ENCODE measurements at places on chromosomes 4 and X.

DNA sequence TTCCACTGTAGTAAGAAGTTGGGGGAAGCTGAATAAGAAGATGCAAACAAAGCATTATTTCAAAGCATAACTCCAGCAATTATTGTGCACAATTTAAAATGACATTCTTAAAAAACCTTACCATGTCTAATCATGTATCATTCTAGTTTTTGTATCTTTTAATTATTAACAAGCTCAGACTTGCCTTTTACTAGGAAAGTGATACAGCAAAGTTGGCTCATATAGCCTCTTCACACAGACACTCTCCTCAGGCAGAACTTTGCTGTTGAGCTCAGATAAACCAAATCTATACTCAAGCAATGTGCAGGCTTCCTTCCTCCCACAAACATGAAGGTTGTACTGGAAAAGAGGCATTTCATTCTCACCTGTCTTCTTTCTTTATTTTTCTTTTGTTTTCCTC is 358.7 kb upstream of the EMCN start:
- no peak for DNase-seq

- no peak for DNase-seq
Measured at GRCh38 chr4:44446801-44447562, 1.6 kb downstream of the KCTD8 start.

DNA sequence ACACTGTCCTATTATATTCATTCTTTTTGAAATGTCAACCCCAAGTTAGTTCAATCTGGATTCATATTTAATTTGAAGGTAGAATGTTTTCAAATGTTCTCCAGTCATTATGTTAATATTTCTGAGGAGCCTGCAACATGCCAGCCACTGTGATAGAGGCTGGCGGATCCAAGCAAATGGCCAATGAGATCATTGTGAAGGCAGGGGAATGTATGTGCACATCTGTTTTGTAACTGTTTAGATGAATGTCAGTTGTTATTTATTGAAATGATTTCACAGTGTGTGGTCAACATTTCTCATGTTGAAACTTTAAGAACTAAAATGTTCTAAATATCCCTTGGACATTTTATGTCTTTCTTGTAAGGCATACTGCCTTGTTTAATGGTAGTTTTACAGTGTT is 1.6 kb downstream of the CXCL1 start:
- DNase-seq = no peak

GRCh38 chr4:88411491-88412096 is 32.9 kb downstream of the HERC6 start:
- no peak for DNase-seq

DNA sequence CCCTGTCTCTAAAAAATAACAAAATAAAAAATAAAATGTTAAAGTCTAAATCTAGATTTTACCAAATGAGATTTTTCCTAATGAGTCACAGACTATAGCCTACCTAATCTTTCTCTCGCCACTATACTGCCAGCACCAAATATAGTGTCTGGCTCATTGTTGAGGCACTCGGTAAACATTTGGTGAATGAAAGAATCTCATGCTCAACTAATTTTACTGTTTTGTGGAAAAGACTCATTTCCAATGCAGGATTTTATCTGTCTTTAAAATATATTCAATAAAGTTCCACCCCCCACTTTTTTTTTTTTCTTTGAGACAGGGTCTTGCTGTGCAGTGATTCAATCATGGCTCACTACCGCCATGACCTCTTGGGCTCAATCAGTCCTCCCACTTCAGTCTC is 71.5 kb downstream of the PLS3 start:
- no peak for DNase-seq

DNA sequence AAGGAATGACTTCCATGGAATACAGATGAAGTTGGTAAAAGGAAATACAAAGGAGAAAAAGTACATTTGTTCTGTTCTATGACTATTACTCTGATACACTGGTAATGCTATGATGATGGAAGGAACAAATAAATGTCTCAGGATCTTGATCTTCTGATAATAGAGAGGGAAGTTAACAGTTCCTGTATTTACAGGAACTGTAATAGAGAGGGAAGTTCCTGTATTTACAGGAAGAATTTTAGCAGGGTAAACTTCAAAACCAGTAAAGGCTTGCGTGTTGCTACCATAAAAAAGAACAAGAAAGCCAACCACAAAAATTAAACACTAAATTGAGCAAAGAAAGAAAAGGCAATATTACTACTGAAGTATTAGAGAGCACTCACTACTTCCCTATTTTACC is 91.7 kb upstream of the HPGD start:
- DNase-seq = no peak

GRCh38 chr4:161097821-161098220 is 1066.0 kb downstream of the FSTL5 start:
- DNase-seq = no peak

DNA sequence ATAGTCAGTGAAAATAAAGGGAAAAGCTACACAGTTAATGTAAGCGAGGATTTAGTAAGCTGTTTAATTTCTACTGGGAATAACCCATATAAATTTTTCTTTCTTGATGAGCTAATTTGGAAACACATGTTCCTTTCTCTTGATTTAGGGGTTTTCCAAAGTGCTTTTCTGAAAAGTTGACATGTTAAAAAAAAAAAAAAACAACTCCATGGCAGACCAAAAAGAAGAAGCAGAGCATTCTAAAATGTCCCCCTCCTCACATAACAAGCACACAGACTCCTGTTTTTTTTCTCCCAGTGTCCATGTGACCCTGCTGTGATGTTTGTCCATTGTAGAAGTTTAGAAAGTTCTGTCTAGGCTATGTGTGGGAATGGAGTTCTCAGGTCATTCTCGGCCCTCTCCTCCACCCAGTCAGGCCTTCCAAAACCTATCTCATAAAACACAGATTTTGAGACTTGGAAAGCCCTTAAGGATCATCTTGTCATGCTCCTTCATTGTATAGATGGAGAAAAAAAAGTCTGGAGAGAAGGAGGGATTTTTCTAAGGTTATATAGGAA is 792 bp downstream of the CLIC2 start:
- DNase-seq = no peak

GRCh38 chr4:156609421-156609820 is 362.2 kb downstream of the PDGFC start:
- no peak for DNase-seq

GRCh38 chr4:79043138-79043537 is 103.9 kb upstream of the PAQR3 start:
- no peak for DNase-seq

- no peak for DNase-seq
Measured at GRCh38 chrX:91108761-91109160, 325.9 kb upstream of the PABPC5 start.

- DNase-seq = no peak
Measured at GRCh38 chrX:135543924-135544323, 23.5 kb downstream of the INTS6L start.

GRCh38 chr4:79620617-79621016 is 212.6 kb upstream of the GK2 start:
- DNase-seq = no peak

Measured in T-helper 2 cell (primary cell).